Activated CD8-positive, alpha-beta T cell treated with anti-CD3 and anti-CD28 coated beads for 36 hours (primary cell): ENCODE measurements at places on chromosomes 6 and 20.

DNA sequence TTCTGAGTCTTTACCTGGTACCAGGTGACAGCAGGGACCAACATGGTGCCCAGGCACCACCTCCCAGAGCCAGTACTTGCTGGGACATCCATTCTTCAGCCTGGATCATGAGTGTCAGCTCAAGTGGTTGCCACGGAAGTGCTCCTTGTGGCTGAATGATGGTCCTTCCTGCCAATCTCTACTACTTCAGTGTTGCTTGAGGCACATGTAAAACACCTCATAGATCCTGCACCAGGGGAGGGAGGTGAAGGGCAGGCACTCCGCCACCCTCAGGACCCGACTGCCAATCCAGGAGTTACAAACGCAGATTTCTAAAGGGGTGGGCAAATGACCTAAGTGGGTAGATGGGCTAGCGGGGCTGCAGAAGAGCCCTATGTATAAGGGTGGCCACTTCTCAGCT, 226.0 kb downstream of the PREX1 start:
- DNase-seq, result no peak

DNA sequence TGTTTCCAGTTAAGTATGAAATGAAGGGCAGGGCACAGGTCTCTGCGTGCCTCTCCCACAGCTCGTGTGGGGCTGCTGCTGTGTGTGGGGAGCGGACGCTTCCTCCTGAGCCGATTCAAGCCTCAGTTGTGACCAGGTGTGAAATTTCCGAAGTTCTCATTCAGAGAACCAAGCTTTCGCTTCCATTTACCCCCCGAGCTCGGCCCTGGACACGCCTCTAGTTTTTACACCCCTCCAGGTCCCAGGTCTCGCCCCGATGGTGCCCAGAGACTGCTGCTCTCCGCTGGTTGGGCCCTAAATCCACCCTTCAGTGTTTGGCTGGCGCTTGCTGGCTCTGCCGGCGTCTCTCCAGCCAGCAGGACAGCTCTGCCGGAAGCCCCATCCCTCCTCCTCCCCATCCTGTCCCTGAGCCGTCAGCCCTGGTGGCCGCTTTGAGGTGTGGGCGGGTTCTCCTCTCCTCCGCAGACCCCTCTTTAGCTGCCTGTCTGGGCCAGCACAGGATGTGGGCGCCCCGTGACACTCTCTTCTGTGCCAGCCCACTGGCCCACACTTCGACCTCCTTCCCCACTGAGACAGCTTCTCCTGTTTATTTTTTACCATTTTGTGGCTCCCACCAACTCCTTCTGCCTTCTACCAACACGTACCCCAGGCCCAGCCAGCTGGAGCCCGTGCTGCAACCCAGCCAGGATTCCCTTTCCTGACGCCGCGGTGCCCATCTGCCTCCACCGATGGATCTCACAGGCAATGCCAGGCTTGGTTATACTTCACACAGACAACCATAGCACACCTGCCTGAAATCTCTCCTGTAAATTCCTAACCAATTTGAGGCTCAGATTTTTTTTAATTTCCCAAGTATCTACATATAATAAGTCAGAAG, 142.8 kb downstream of the DLL1 start:
- DNase-seq, result peak; percentile 91

DNA sequence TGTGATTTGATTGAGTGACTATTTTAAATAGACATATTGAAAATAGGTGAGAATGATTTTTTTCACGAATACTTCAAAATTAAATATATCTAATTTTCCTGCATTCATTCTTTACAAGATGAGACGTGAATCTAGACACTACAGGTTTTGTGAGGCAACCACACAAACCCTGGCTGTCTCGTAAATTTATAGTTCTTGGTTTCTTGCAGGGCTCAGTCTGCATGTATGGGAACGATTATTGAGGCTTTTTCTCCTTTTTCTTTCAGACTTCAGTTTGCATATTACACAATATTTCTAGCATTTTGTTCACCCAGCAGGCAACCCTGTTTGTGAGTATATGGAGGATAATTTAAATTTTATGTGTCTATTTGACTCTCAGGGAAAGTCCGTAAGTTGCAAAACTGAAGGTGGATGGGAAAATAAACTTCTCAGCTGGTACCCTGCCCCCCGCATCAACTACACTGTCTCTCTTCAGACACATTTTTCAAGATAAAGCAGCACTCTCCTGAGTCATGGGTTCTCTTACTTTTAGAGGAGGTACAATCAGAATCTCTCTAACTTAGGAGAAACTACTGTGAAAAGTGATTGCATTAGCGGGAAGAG, 1349.3 kb downstream of the GRIK2 start:
- DNase-seq, result no peak

DNA sequence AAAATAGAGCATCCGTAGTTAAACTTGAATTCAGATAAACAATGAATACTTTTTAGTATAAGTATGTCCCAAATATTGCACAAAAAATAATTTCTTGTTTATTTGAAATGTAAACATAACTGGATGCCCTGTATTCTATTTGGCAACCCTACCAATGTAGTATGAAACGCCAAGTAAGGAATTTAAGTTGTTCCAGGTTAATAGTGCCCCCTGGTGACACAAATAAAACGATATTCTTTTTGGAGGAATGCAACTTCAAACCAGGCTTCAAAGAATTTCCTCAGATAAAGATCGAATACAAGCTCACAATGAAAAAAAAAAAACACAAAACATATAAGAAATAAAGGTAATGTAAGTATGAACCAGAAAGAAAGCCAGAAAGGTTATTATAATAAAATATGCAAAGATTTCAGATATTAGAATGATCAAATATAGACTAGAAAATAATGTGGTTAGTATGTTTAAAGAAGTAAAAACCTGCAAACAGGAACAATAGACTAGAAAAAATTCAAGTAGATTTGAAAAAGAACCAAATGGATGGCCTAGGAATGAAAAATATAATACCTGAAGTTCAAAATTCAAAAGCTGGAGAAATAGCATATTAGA, 18.4 kb upstream of the AKAP7 start:
- DNase-seq, result no peak

DNA sequence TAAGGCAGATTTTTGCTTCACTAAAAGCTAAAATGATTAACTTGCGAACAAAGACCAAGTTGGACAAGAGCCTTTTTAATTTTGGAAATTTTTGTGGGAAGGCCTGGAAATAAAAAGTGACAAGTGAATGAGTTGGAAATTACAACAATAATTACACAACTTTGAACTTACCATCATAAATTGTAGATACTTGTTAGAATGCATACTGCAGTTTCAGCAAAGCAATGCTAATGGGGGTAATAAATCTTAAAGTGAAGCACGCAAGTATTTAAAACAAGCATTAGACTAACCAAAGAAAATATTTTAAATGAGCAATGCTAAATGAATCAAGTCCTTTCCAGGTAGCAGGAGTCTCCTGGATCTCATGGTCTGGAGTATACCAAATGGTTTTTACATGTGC, 83.2 kb upstream of the EYA4 start:
- no peak for DNase-seq

DNA sequence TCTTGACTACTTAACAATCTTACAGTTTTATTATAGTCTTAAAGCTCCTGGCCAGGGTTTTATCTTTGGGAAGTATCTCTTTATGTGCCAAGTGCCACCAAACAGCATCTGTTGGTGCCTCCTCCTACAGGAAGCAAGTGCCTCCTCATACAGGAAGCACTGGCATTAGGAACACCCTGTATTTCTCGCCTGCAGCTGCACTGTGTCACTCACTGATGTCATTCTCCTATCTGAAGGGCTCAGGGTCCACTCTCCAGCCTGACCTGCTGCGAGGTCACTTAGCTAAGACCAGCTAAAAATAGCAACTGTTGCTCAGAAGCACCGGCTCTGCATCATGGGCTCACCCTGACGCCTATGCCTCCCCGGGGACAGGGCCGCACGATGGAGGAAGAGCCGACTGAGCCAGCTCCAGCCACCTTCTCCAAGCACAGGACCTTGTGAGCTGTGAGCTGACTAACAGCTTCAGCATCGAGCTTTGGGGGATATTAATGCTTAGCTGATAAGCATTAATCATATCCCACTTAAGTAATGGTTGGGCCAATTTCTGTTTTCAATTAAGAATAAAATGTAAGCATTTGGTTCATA, 66.3 kb upstream of the CD93 start:
- no peak for DNase-seq

GRCh38 chr20:63345328-63346100, 15.6 kb downstream of the CHRNA4 start:
- no peak for DNase-seq

DNA sequence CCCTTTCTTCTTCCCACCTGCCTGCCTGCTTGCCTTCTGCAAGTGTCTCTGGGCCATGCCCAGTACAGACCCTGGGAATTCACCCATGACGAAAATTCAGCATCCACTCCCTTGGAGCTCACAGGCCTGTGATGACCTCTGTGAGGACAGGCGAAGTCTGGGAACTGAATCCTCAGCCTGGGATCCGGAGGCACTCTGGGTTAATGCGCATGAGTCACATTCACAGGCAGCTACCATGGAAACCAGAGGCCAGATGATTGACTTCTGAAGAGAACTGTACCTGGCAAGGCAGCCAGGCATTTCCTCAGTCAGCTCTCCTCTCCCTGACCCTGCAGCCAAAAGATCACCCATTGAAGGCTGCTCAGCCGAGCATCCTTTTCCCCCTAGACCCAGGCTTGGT, 41.0 kb downstream of the SLC9A8 start:
- DNase-seq, result no peak

GRCh38 chr6:35206346-35206745, 7.4 kb upstream of the SCUBE3 start:
- no peak for DNase-seq

DNA sequence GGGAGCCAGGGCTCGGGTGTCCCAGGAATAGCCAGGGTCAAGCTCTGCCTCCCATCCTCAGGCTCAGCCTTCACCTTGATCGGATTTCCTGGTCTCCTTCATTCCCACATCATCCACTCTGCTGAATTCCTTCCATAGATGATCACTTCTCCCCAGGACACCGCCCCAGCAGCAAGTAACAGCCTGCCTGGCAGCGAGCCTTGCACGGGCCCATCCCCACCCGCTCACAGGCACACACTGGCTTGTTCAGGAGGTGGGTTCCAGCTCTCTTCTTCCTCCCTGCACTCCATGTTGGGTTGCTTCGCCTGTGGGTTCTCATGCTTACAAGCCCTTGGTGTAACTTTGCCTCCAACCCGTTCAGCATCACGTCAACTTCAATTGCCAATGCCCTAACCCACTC, 113.0 kb upstream of the IYD start:
- DNase-seq, result no peak

- no peak for DNase-seq
Observed at GRCh38 chr6:92779746-92780145, 639.6 kb downstream of the EPHA7 start.

GRCh38 chr6:134379076-134379475, 61.2 kb upstream of the SGK1 start:
- peak; percentile 78 for DNase-seq

GRCh38 chr6:106173124-106173879, 87.2 kb downstream of the PRDM1 start:
- no peak for DNase-seq
